ENCODE measurements at places on chromosomes 2 and 18.

GRCh38 chr2:105781274-105781978 lies 36.7 kb downstream of the NCK2 start:
- DNase-seq, result no peak

GRCh38 chr2:10810202-10811161 lies 2.1 kb downstream of the PDIA6 start:
- DNase-seq, result no peak

DNA sequence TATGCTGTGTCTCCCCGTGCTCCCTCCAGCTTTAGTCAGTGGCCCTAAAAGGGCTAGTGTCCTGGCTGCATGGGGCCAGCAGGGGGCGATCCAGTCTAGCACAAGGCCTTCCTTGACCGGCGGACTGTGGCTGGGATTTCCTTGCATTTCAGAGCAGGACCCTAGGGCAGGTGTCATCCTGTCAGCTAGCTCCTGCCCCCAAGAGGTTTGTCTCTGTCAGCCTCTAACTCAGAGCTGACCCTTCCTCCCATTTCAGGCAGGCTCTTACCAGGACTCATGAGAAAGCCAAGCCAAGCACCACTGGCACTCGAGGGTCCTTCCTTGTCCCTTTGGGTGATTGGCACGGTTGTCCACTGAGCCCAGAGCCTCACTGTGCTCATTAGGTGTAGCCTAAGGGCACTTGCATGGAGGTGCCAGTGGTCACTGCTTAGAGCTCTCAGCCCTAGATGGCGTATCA lies 140.3 kb downstream of the RPIA start:
- DNase-seq, result peak; percentile 91

DNA sequence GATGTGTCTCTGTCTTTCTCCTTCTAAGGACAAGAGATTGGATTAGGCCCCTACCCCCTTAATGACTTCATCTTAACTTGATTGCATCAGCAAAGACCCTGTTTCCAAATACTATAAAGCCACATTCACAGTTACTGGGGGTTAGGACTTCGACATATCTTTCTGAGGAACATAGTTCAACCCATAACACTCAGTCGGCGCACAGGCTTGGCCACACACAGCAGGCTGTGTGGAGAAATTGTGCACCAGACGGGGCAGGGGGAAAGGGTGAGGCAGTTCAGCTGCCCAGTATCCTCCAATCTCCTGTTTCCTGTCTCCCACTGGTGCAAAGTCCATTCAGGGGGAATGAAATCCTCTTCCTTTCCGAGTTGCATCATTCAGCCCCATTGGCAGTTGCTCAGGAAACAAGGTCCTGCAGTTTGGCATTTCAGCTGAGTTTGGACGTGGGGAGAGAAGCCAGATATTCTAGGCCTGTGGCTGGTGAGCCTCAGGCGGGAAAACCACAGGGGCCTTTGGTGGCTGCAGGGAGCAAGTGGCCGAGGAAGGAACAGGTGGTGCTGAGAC lies 9.4 kb upstream of the RAPGEF4 start:
- no peak for DNase-seq

- no peak for DNase-seq
These were observed 81.1 kb upstream of the TLK1 start for GRCh38 chr2:171241771-171242170.

- no peak for DNase-seq
These were observed 565.7 kb upstream of the ZEB2 start for GRCh38 chr2:145085612-145086011.

- peak; percentile 25 for DNase-seq
These were observed 237.2 kb downstream of the TSN start for GRCh38 chr2:121992700-121993099.

DNA sequence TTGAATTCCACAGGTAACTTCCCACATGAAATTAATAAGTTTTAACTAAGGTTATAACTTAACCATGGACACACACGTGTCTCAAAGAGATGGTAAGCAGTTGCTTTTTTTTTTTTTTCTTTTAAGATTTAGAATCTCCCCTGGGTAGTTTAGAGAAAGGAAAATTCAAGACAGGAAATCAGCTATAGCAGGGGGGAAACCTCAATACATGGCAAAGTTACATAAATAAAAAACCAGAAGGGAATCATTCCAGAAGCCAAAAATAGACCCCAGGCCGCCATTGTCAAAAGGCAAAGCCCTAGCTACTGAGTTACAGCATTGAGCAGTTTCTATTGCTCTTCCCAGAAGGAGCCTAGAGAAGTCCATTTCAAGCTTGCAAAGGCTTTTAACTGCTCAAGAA lies 91.5 kb upstream of the ZNF236 start:
- DNase-seq, result no peak

DNA sequence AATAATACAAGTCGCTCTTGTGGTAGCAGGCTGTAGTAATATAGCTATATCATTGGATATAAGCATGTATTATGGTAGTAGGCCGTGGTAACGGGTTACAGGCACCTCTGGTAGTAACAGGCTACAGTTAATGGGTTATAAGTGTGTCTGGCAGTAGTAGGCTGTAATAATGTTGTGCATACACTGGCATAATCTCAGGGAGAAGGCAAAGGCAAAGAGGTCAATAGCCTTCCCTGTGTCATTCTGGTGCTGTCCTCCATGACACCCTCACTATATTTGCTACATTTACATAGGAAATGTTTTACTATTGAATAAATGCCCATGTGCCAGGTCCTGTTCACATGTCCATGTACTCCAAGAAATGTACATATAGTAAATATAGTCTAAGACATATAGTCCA lies 12.8 kb upstream of the TNP1 start:
- DNase-seq, result no peak

- no peak for DNase-seq
These were observed 140.1 kb downstream of the NR4A2 start for GRCh38 chr2:156192468-156192867.

DNA sequence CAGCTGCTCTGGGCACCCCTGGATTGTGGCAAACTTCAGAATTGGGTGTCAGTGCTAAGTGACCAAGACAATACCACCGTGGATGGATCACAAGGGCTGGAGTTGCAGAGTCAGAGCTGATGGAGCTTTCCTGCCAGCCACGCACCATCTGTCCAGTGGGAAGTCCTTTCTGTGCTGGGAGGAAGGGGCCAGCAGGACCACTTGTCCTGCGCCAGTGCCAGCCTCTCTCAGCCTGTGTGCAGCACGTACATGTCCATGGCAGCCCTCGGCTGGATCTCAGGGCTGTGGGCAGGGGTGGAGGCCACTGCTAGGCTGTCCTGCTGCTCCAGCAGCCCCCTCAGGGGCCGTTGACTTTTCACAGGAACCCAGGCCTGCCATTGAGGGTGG lies 33.3 kb downstream of the RAB31 start:
- no peak for DNase-seq

- peak; percentile 45 for DNase-seq
These were observed 861 bp upstream of the KLHL23 start for GRCh38 chr2:169732583-169733358.

- no peak for DNase-seq
These were observed 3.0 kb downstream of the PDE11A start for GRCh38 chr2:178069551-178069950.

DNA sequence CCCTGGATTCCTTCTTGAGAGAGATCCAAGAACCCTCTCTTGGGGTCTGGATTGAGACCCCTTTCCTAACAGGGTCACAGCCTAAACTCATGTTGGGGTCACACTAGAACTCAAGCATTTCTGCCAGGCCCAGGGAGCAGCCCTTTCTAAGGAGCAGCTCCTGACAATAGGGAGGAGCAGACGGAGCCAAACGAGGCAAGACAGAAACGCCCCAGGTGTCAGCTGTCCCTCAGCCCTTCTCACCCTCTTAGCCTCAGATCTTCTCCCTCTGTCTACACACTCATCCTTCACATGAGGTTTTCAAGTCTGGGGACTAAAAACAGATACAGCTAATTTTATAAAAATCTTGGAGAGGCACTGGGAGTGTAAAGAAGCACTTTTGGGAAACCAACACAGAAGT lies 157.2 kb downstream of the SOCS6 start:
- DNase-seq, result no peak

GRCh38 chr18:61551586-61551985 lies 218.4 kb downstream of the CDH20 start:
- DNase-seq, result no peak

- no peak for DNase-seq
These were observed 336.7 kb upstream of the ID2 start for GRCh38 chr2:8345200-8345599.

GRCh38 chr2:129080715-129081476 lies 762.2 kb upstream of the HS6ST1 start:
- DNase-seq, result no peak

GRCh38 chr2:165562233-165562632 lies 92.7 kb downstream of the CSRNP3 start:
- no peak for DNase-seq

DNA sequence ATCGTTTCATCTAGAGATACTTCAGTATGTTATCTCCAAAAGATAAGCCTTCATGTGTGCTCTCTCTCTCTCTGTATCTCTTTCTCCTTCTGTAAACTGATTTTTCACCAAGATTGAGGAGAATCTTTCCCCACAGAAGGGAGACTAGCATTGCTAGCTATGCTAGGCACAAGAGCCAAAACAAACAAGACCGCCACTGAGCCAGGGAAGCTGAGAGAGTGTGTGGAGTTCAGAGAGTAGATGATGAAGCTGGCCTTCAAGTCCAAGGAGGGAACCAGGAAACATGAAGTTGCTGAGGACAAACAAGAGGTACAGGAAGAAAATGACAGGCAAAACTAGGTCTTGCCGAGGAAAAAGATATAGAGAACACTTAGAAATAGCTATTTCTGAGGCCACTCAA lies 23.4 kb downstream of the DAPL1 start:
- no peak for DNase-seq

DNA sequence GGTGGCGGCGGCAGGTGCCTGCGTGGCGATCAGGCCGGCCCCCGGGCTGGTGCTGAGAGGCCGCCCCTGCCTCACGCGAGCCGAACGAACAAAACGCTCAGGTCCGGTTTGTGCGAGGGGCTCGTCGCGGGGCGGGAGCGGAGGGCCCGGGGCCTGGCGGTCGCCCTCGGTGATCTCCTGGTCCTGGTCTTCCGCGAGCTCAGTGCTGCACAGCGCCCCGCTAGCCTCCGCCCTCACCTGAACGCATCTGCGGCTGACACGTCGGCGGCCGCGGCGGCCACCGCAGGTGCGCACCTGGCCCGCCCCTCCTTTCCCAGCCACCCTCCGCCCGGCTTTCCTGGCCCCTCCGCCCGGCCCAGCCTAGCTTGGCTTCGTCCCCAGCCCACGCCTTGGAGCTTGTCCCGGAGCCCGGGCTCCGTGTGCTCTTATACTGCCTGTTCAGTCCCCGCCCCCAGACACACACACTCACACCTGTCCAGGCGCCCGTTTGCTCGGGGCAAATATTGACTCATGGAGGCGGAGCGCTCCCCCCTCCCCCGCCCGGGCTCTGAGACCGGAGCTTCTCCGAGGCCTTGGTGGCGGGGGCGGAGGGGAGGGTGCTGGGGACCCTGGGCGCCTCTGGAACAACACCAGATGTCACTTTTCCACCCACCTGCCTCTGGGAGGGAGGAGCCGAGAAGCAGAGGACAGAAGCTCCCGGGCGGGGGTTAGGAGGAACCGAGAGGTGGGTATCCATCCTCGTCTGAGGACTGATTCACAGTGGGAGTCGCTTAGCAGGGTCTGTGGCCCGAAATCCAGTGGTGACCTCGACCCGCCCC lies 8.6 kb upstream of the CRYBA2 start:
- no peak for DNase-seq

DNA sequence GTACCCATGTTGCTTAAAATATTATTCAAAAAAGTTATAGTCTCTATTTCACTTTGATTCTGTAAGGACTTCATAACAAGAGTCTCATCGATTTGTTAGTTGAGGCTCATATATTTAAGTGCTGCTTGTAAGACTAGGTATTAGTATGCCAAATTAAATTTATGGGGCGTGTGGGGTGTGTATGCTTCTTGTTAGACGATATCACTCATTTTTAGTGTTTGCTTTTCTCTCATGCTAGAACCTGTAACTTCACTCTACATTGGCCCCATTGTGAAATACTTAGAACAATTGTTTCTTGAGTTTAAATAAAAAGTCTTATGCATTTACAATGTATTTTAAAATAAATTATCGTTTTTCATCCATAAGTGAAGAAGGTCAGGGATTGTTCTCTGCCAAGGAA lies 63.6 kb downstream of the CTNNA2 start:
- DNase-seq, result no peak

DNA sequence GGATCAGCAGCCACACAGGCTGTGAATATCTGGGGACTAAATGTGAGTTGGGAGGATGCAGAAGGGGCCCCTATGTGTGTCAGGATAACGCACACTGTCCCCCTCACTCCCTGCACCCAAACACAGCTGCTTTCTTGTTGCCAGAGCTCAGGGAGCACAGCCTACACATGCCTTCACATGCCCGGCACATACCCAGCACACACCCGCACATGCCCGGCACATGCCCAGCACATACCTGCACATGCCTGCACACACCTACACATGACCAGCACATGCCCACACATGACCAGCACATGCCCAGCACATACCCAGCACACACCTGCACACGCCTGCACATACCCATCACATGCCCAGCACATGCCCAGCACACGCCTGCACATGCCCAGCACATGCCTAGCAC lies 75.6 kb downstream of the TPO start:
- DNase-seq, result no peak

GRCh38 chr2:85611217-85611704 lies 605 bp downstream of the C2orf68 start:
- DNase-seq, result no peak

DNA sequence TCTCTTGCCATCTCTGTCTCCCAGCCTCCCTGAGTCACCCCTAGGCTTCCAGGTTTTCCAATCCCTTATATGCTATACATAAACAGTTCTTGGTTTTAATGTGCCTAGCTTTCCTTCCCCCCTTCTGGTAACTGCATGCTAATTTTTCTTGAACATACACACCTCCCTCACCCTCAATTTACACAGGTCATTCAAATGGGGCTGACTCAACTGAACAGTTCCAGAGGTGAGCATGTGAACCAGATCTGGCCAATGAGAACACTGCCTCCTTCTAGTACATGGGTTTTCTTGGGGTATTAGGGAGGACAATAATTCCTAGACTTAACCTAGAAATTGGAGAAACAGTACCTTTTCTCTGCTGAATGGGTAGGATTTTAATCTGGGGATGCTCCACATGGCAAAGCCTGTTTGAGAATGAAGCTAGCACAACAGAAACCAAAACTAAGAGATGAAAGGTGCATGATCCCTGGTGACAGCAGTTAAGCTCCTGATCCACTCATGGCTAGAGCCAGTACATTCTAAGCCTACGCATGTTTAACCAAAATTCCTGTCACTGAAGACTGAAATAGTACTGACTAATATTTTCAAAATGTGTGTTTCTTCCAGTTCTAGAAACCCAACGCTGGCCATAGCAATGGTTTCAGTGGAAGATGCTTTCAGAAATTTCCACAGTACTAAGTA lies 11.8 kb downstream of the SLC25A12 start:
- no peak for DNase-seq

GRCh38 chr18:63141778-63142176 lies 177.8 kb downstream of the BCL2 start:
- no peak for DNase-seq

GRCh38 chr2:102518170-102518569 lies 45.1 kb downstream of the SLC9A4 start:
- DNase-seq, result no peak

DNA sequence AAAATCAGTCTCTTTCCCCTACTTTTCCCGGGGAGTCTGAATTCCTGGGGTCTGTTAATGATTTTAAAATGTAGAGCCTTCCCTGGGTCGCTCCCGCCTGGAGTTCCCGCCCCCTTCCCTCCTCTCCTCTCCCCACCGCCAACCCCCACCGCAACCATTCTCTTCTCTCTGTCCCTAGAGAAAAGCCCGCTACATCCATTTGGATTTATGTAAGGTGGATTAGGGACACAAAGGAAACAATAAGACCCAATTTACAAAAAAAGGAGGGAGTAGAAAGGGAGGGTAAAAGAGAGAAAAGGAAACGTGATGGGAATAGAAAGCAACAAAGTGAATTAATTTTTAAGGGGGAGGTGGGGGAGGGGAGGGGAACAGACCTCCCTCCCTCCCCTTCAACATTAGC lies 2.2 kb downstream of the EPHA4 start:
- no peak for DNase-seq

Measured in H1 (cell line).